Activated T-helper 1 cell treated with Interleukin-2 at 50 U/mL for 16 hours (primary cell): ENCODE measurements at places on chromosomes 2 and 18.

DNA sequence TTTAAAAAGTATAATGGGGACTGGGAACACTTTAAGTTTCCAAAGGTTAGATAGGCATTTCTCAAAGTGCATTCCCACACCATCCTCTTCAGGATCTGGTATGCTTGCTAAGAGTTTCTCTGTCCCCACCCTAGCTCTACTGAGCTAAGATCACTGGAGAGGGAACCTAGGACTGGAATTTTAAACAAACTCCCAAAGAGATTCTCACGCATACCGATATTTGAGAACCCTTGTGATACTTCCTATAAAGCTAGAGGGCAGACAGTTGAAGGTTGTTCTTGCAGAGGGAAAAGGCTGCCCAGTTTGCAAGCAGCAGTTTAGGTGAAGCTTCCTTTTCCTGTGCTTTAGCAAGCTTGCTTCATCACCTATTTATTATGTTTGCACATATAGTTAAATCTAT, 3.6 kb downstream of the CNRIP1 start:
- no peak for DNase-seq

DNA sequence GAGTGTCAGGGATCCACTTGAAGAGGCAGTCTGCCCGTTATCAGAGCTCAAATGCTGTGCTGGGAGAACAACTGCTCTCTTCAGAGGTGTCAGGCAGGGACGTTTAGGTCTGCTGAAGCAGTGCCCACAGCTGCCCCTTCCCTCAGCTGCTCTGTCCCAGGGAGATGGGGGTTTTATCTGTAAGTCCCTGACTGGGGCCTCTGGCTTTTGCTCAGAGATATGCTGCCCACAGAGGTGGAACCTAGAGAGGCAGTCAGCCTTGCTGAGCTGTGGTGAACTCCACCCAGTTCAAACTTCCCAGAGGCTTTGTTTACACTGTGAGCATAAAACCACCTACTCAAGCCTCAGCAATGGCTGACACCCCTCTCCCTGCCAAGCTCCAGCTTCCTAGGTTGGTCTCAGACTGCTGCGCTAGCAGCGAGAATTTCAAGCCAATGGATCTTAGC, 38.1 kb downstream of the PLEK start:
- DNase-seq: no peak

DNA sequence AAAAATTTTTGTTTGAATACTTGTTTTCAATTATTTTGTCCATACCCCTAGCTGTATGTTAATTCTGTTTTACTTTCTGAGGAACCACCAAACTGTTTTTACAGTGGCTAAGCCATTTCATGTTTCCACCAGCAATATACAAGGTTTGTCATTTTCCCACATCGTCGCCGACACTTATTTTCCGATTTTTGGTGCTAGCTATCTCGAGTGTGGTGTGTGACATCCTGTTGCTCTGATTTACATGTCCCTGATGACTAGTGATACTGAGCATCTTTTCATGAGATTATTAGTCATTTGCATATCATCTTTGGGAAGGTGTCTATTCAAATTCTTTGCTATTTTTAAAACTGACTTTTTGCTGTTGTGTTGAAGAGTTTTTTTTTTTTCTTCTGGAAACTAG, 7.2 kb upstream of the GPC1 start:
- DNase-seq: no peak

DNA sequence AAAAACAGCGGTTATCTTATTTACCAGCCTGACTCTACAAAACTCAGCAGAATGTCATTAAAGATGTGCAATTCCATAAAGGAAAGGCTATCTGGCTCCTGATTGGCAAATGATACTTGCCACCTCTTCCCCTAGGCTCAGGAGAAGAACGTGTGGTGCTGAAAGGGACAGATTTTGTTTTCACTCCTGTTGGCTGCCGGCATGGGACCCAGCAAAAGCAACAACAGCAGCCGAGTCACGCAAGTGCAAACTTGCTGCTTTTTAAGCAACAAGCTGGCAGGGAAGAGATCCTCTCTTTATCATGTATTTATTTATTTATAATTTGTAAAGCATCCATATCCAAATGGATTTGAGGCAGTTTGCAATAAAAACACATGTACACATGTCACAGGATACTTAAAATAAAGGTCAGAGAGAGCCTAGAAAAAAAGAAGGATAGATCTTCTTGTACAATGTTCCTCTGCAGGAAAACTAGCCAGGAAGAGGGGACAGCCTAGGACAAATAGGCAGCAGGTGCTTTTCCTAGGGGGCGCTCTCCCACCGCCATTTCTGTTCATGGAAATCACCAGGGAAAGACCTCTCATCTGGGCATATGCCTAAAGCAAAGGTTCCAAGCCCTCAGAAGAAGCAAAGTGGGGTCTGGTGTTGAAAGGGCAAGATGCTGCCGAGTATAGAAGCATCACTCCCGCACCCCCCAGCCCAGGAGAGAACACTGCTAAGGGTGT, 799.3 kb downstream of the BCL11A start:
- no peak for DNase-seq

GRCh38 chr2:241814393-241814642, 5.3 kb downstream of the NEU4 start:
- DNase-seq: no peak

DNA sequence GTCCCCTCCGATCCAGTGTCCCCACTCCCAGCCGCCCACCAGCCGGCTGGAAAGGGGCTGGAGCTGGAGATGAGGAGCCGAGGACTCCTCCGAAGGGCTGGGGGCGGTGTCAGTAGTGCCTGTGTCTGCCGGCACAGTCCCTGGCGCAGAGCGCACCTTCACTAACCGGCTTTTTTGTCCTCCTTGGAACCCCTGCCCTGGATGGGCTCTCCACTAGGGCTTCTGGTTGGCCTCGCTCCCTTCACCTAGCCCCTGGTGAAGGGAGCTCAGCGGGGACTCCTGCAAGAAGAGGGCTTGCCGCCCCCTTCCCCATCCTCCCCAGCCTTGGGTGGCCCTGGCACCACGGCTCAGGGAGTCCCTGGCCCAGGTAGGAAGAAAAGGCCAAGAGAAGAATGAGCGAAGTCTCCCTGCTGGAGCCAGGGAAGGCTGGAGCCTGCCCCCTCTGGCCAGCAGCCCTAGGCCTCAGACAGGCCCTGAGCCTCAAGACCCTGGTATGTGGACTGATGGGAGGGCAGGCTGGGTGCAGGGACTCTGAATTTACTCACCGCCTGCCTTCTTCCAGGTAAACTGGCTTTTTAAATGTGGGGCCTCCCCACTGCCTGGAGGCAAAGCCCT, 570 bp upstream of the ECEL1 start:
- no peak for DNase-seq

- DNase-seq: no peak
These were observed 112.5 kb upstream of the CREB1 start for GRCh38 chr2:207417301-207417718.

GRCh38 chr2:120737340-120738101, 1.9 kb downstream of the GLI2 start:
- no peak for DNase-seq

DNA sequence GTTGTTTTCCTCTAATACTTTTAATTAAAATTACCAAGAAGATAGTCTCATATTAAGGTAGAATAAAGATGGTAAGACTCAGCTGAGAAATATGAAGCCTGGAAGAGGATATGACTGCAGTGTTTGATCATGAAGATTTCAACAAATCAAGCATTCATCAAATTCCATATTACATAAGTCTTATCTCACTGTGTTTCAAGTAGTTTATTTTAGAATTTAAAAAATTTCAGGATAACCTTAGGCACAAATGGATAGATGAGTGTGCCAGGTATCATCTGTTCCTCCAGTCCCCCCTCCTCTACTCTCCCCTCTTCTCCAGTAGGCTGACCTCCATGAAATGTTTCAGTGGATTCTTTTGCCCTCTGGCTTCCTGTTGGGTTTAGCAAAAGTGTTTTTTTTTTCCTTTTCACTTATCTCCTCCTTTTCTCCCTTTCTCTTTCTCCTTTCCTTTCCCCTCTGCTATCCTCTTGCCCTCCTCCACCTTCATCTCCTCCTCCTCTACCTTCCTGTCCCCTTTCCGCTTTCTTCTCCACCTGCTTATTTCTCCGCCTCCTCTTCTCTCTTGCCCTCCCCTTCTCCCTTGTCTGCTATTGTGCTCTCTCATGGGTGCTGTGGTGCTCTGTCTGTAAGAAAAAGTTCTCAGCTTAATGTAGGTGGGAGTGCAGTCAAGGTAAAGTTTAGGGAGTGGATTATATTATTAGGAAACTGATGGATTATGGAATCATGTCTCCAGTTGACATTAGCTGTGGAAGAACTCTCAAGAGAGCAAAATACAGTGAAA, 72.8 kb downstream of the ABI2 start:
- DNase-seq: no peak

- DNase-seq: no peak
These were observed 32.7 kb upstream of the ALKAL2 start for GRCh38 chr2:320561-320960.

- DNase-seq: peak; percentile 28
These were observed at the start of gene DOCK10 for GRCh38 chr2:225041851-225042799. DOCK10 (minus strand) TSS chr2:225042468; CDS start chr2:225042374, 94 bp downstream.

DNA sequence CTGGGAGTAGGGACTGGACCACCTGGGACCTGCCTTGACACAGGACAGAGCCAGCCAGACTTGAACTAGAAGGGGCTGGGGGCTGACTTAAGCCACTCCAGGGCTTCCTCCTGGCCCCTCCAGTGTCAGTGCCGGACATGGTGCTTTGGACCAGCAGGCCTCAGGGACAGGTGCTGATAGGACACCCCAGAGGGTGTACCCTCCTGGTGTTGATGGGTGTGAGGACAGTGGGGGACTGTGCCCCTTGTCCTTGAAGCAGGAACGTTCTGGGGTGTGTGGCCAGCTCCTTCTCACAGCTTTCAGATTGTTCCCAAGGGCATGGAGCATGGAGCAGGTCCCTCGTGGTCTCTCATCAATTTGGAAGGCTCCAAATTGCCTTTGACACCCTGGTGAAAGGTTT, 6.8 kb downstream of the MAL start:
- no peak for DNase-seq
